ENCODE measurements at places on chromosomes 3 and 15.

GRCh38 chr15:90097475-90097874 lies 4.8 kb downstream of the IDH2 start:
- DNase-seq: no peak

- DNase-seq: no peak
Observed at GRCh38 chr15:99930696-99931095, 197.5 kb upstream of the LYSMD4 start.

DNA sequence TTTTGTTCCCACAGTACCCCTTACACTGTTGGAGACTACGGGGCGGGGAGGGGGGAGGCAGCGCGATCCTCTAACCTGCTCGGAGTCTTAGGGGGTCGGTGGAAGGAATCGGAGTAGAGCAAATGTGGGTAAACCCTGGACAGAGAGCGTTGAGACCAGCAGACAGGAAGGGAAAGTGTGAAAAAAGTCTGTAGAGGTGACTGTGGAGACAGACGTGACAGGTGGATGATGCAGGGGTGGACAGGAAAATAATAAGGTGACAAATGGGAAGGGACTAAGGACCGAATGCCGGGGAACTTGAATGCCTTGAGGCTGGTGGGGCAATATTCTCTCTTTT lies 424 bp downstream of the EAF2 start:
- DNase-seq: no peak

DNA sequence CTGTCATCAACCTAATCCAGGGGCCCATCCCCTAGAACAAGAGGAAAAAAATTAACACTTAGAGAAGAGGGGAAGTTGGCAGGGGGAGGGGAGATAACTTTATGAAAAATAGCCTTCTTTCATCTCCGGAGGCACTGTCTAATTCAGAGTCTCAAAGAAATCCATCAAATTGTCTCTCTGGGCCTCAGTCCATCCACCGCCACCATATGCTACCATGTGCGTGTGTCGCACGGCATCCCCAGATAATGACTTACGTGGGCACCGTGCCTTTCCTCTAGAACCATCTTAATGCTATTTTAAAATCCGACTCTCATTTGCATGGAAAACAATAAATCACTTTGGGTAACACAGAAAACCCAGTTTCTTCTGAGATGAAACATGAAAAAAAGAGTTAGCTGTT lies 619.7 kb downstream of the FHIT start:
- no peak for DNase-seq

DNA sequence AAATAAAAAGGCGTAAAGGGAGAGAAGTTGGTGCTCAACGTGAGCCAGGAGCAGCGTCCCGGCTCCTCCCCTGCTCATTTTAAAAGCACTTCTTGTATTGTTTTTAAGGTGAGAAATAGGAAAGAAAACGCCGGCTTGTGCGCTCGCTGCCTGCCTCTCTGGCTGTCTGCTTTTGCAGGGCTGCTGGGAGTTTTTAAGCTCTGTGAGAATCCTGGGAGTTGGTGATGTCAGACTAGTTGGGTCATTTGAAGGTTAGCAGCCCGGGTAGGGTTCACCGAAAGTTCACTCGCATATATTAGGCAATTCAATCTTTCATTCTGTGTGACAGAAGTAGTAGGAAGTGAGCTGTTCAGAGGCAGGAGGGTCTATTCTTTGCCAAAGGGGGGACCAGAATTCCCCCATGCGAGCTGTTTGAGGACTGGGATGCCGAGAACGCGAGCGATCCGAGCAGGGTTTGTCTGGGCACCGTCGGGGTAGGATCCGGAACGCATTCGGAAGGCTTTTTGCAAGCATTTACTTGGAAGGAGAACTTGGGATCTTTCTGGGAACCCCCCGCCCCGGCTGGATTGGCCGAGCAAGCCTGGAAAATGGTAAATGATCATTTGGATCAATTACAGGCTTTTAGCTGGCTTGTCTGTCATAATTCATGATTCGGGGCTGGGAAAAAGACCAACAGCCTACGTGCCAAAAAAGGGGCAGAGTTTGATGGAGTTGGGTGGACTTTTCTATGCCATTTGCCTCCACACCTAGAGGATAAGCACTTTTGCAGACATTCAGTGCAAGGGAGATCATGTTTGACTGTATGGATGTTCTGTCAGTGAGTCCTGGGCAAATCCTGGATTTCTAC lies at the start of gene RARB:
Gene RARB, plus strand, starts transcription at position 322 of the 847 bp plus-strand sequence. Its CDS starts 469 bp downstream, at position 791.
- peak; percentile 51 for DNase-seq

- no peak for DNase-seq
Observed at GRCh38 chr15:29849716-29850115, 27.4 kb upstream of the TJP1 start.

GRCh38 chr3:42264399-42265058 lies 1.5 kb downstream of the CCK start:
- peak; percentile 38 for DNase-seq

- no peak for DNase-seq
Observed at GRCh38 chr3:95272781-95273180, 1209.9 kb downstream of the NSUN3 start.

DNA sequence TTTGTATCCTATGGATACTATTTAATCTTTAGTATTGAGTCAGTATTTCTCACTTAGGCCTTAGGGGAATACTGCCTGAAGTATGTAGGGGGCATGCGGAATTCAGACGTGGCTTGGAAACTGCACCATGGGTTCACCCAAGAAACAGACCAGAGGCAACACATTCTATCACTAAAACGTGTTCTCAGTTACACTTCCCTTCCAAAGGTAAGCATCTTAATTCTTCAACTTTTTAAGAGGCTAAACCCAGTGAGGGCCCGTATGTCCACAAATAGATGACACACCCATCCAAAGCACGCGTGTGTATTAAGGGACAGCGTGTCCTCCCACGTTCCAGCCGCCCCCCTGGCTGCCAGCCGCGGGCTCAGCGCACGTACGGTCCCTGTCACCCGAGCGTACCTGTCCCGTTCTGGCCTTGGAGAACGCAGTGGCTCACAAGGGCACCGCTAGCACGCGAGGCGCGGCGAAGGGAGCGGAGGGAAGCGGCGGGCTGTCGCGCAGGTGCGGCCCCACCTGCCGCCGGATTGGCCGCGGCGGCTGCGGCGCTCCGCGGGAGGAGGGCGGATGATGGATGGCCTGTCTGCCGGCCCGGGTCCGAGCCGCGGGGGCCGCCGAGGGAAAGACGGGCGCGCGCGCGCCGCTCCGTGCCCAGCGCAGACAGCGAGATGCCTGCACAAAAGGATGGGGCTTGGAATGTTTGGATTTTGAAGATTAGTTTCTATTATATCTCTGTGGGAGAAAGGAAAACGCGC lies 1003.9 kb upstream of the NR2F2 start:
- DNase-seq: no peak

DNA sequence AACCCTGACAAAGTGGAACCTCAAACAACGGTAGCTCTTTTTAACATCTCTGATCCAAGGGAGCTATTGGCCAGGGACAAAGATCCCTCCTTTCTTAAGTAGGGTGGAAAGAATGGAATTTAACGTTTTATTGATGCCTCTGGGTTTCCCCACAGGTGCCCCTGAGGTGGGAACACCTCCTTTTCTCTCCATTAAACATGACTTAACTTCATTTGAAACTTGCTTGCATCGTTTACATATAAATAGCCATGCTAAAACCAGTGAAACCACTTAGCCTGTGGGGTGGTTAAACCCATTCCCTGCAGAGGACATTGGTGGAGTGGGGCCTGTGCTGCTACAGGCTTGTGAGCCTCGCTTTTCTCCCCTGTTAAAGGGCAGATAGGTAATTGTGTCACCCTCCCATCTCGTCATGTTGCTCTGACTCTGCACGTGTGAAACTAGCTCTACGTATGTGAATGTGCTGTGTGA lies 9.7 kb downstream of the CGNL1 start:
- DNase-seq: no peak

DNA sequence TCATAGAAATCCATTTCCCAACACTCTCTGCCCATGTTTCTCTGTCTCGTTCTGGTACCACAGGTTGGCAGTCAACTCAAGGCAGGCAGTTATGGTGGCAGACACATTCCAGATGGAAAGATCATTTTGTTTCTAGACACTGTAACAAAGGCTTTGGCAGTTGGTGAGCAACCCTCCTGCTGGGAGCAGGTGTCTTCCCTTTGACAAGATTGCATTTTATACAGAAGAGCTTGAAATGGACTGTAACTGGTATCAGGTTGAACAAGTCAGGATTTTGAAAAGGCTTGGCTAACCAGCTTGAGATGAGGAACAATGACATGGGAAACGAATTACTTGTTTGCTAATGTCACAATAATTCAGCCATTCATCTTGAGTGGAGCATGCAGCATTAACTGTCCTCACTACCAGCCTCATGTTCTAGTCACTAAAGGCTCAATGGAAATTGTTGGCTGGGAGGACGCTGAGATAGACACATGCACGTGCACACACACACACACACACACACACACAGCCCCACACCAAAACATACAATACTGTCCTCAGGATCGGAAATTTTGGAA lies 170.0 kb downstream of the SEMA6D start:
- DNase-seq: no peak

DNA sequence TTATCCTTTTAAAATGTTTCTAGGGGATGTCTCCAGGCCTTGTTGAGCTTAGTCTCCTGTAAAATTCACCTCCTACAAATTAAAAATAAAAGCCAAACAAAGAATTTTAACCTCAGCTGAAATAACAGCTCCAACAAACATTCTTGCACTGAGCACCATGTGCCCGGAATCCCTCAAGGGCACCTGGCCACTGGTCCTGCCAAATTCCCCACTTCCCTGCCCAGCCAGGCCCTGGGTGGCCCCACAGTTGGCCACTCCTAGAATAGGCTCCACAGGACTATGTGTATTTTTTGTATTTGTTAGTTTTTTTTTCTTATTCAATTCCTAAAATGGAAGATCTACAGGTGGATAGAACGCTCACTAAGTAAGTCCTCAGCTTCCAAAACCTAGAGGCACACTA lies 33.1 kb upstream of the PLA2G4E start:
- no peak for DNase-seq

DNA sequence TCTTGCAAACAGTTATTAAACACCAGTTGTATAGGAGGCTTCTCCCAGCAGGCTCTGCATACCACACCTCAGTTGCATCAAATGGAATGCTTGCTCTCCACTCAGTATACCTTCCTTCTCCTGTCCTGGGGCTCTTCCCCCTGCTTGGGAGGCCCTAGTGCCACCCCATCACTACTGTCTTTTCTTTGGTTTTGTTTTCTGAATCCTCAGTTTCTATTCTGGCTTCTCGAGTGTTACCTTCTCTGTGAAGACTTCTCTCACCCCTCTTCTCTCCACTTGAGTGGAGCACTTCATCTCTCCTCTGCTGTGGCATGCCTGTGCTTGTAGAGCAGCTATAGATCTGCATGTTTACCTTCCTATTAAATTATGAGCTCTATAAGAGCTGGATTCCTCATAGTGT lies 75.7 kb upstream of the TPRG1 start:
- no peak for DNase-seq

DNA sequence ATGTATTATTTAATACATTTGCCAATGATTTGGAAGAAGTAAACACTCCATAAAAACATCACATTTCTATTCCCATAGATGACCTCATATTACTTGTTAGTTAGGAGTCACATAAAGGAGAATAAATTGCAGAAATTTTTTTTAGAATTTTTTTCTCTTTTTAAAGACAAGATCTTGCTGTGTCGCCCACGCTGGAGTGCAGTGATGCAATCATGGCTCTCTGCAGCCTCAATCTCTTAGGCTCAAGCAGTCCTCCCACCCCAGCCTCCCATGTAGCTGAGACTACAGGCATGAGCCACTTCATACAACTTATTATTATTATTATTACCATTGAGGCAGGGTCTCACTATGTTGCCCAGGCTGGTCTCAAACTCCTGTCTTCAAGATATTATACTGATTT lies 12.3 kb upstream of the USP8 start:
- DNase-seq: no peak

GRCh38 chr3:172750069-172750367 lies 508 bp upstream of the ECT2 start:
- no peak for DNase-seq

DNA sequence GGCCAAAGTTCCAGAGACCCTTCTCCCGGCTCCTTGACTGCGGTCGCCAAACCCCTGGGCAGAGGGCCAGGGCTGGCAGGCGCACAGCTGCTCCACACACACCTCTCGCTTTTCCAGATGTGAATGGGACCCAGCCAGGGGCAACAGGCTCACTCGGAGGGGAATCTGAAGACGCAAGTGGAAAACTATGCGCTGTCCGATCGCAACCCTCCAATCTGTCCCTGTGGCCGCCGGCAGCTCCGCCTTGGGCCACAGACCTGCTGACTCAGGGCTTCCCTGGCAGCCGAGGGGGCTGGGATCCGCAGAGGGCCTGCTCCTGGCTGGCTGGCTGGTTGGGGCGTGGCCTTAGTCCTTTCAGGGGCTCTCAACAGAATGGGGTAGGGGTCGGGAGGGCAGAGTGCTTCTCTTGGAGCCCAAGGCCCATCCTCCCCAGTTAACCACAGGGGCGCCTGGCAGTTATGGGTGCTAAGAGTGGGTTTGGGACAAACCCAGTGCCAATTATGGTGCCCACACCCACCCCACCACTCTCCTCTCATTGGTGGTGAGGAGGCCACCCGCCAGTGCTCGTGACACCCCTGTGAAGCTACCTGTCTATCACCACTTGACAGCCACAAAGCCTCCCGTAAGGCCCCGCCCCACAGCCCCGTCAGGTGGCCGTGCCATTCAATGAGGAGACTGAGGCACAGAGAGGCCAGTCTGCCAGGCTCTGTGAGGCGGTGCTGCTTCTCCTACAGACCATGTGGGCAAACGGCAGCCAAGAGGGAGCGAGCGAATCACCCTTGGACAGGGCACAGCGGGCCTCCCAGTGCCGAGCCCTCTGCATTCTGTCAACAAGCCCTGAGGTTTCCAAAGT lies 53.8 kb downstream of the IQSEC1 start:
- DNase-seq: no peak

DNA sequence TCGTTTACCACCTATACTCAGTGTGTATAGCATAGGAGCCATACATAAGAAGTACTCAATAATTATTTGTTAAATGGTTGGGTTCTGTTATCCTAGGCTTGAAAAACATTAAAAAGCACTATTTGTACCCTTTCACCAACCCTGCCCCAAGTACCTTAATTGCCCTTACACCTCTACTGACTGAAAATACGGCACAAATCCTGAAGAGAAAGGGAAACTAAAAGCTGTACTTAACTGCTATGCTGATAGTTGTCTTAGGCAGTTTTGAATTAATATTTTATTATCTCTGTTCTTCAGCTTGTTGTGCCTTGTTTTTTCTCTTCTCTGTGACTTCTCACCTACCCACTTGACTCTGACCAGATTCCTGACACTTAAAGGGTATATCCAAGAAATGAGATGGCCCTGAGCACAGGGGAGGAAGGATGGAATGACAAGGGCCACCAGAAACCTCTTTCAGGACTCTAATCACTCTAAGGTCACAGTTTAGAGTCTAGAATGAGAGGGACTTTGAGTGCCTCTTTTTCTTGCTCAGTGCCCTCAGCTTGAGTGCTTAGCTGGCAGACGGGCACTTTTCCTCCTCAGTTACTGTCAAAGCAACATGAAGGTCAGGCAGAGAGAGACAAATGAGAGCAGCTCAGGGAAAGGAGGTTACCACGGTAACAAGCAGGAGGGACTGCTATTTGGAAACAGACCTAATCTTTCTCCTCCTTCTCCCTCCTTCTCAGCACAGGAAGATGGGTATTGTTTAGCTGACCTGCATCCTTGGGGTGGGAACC lies 136.5 kb downstream of the ZNF609 start:
- peak; percentile 70 for DNase-seq
